Esophagus mucosa (tissue), 1 donor: ENCODE measurements at places on chromosomes 2 and 18. TPM values are rescaled to one million over a fixed set of nuclear protein-coding genes. Genes with fewer than 3 reads are reported as not detected.

- ATAC-seq: no peak
Measured at GRCh38 chr2:75702593-75702992, 8.1 kb downstream of the GCFC2 start.

- no peak for ATAC-seq
Measured at GRCh38 chr2:7900593-7900992, 781.3 kb upstream of the ID2 start.

- ATAC-seq: peak; percentile 84
Measured at GRCh38 chr2:72027426-72028161, 120.1 kb downstream of the CYP26B1 start.

GRCh38 chr2:238143239-238143951, 4.9 kb downstream of the KLHL30 start:
- ATAC-seq: peak; percentile 51

- peak; percentile 52 for ATAC-seq
Measured at GRCh38 chr2:191245869-191246531, 796 bp downstream of the MYO1B start.

Gene PLA2R1
- total RNA-seq: 6.2 TPM

DNA sequence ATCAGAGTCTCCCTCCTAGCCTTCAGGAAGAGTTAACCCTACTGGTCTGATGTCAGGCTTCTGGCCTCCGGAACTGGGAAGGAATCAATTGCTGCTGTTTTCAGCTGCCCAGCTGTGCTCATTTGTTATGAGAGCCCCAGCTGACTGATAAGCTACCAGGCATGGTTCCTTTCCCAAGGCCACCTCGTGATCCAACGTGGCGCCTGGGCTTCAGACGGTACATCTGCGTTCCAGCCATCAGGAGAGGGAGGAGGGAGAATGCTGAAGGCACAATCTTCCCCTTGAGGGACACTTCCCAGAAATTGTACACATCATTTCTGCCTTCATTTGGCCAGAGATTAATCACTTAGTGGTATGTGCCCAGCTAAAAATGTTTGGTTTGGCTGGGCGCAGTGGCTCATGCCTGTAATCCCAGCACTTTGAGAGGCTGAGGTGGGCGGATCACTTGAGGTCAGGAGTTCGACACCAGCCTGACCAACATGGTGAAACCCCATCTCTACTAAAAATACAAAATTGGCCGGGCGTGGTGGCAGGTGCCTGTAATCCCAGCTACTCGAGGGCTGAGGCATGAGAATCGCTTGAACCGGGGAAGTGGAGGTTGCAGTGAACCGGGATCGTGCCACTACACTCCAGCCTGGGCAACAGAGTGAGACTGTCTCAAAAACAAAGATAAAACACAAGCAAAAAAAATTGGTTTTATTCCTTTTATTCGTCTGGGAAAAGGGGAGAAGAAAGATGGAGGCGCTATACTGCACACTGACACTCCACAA, 10.5 kb upstream of the ARMC9 start:
- no peak for ATAC-seq

DNA sequence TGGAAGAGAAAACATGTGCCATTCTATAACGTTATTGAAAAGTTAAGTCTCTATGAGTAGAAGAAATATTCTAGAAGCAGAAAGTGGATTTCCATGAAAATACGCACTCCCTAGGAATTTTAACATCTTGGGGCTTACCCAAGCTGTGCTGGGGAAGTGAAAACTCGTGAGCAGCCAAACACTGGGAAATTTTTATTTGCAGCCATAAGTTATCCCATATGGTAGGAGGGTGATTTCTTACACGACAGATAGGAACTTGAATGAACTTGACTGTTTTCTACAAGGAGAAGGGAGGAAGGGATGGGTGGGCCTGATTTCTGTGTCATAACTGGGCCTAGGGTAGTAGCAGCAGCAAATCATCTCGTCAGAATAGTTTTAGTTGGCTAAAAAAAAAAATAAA, 272.6 kb downstream of the ETAA1 start:
- no peak for ATAC-seq

Gene ZC3H15
- total RNA-seq: 37.2 TPM

DNA sequence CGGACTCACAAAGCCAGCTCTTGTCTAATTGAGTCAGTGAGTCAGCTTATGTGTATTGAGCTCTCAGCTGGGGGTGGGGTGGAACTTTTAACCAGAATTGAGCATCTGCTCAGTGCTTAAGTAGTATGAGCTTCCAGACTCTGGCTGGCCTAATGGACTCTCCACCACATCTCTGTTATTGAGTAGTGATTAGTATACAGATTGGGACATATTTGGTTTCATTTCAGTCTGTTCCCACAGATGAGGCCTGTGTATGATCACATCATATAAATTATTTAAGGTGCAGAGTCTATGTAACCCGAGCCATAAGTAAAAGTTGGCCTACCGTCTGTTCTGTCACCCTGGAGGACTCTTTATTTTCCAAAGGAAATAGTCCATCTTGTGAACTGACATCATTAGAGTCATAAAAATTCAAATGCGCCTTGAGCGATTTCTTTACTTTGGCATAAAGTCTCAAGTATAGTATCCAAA, 152.1 kb downstream of the THSD7B start:
- ATAC-seq: no peak

Gene NMUR1
- 0.08 TPM for total RNA-seq

DNA sequence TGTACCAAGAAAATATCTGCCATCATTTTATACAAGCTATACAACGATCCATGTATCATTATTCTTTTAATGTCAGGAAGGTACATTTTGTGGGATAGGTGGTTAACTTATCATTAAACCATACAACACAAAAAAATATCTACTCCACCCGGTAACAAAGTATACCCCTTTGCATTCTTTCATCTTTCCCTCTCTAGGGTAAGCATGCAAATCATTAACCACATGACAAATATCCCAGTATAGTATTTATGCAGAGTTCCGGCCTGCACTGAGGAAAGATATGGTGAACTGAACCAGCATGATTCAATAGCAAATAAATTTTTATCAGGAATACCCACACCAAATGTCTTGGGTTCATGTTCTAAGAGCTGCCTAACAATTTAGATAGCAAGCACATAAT, 22.5 kb upstream of the SULT1C2 start:
- ATAC-seq: no peak

Gene VWC2L
- not detected for total RNA-seq

DNA sequence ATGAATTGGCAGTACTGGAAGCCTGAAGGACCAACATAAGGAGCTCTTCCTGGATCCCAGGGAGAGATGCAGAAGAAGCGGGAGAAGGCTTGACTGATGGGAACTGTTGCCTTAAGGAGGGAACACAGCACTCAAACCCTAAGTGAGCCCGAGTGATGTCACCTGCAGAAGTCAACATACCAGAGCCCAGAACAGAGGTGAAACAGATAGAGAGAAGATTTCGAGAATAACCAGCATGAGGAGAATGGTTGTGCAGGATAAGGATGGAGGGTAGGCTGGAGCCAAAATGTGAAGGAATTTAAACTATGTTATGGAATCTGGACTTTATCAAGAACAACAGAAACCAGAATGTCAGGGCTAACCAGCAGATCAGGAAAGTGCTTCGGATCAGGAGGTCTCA, 463.1 kb upstream of the DDX18 start:
- ATAC-seq: no peak

GRCh38 chr2:66699793-66700676, 265.1 kb downstream of the MEIS1 start:
- peak; percentile 78 for ATAC-seq

DNA sequence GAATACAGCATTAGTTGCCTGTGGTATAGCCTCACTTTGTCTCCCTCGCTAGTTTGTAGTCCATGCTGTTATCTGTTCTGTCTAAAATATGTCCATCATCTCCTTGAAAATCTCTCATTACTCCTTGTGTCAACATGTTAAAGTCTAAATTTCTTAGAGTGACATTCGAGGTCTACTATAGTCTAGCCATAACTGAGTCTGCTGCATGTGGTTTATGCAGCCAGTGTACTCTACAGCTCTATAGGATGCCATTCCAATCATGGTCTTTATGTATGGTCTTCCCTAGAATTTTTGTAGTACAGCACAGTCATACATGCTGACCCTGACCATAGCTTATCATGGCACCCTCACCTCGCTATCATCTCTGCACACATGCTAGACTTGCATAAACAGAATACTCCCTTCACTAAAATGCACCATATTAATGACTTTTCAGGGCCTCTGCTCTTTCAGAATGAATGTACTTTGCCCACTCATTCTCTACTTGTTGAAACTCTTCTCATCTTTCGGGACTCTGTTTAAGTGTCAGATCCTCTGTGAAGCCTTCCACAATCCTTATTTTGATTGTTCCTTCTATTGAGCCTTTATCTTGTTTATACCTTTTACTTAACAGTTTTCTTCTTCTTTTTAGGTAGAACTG, 12.8 kb downstream of the TANK start:
- no peak for ATAC-seq

DNA sequence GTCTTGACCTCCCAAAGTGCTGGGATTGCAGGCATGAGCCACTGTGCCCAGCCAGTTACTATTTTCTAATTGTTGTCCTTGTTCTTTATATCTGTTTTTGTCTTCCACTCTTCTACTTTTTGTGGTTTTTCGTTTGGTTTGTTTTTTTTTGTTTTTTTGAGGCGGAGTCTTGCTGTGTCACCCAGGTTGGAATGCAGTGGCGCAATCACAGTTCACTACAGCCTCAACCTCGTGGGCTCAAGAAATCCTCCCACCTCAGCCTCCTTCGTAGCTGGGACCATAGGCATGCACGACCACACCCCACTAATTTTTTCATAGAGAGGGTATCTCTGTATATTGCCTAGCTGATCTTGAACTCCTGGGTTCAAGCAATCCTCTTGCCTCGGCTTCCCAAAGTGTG, 100.7 kb downstream of the EHBP1 start:
- ATAC-seq: no peak

Gene POTEJ
- total RNA-seq: not detected

DNA sequence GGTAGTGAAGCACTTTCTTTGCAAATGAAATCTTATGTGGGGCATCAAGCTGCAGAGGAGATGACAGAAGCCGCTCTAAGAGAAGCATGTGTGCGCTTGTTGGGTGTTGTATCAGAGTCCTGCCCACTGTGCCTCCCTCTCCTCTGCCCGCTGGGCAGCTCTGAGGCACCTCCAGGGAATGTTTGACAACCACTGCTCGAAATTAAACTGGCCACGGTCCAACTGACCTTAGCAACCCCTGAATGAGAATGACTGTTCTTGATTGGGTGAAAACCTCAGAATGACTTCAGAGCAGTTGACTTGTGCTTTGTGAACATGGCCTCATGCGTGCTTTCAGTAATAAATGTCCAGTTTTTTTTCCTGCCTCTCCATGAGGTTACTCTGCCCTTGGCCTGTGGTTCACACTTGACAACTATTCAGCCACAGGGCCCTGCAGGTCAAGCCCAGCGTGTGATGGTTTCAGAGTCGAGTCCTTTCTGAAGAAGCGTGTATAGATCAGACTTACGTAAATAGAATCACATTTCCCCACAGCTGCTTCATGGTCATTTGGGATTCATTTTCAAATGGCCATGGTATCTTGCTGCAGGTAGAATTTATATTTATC, 94.9 kb downstream of the SLC4A3 start:
- peak; percentile 75 for ATAC-seq

GRCh38 chr2:3108710-3109702, 268.6 kb downstream of the EIPR1 start:
- no peak for ATAC-seq

DNA sequence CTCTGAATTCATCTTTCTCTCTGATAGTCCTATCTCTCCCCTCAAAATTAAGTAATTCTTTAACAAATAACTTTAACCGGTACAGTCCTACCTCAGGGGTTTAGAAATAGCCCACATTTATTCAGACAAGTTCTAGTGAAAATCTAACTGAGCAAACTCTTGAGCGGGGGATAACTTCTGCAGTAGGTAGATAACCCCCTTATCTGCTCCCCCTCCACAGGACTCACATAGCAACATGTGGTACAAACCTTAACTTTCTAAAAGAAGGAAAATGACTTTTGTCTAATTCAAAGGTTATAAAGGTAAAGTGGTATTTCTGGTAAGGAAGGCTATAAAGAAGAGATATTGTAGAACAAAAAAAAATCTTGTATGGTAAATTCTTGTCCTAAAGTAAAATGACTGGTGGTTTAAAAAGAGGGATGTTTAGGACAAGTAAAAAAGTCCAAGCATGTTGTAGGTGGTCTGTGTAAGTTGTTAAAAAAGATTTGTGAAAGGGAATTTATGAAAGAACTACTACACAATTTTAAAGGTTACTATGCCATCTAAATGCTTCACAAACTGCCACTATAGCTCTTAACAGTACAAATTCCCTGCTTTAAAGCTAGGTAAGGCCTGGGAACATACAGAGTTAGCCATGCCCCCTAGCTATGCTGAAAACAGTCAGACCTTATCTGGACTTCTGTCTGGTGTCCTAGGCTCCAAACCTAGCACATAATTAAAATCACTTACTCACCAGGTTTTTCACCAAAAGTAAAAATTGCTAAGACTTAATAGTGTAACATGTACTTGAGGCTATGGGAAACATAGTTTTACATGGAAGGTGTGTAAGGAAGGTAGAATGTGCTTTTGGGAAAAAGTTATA, 8.1 kb upstream of the RPIA start:
- ATAC-seq: no peak
